Right lung (tissue), 10 donors: ENCODE measurements at places on chromosomes 6 and 20. TPM values are rescaled to one million over a fixed set of nuclear protein-coding genes. Genes with fewer than 3 reads are reported as not detected.

DNA sequence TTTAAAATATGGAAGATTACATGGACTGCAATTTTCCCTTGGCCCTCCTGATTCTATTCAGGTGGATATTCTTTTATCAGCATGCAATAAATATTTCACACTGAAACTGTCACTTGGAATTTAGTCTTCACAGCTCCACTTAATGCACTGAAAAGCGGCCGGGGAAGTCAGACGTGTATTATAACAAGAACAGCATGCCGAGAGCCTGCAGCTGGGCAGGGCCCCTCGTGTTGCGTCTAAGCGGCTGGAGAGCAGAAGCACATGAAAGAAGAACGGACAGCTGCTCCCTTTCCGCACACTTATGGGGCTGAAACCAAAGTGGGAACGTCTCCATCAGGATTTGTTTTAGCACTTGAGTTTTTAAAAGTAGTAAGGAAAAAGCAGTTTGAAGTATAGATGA is 57.2 kb downstream of the LYRM4 start:
- DNase-seq: peak; percentile 39

DNA sequence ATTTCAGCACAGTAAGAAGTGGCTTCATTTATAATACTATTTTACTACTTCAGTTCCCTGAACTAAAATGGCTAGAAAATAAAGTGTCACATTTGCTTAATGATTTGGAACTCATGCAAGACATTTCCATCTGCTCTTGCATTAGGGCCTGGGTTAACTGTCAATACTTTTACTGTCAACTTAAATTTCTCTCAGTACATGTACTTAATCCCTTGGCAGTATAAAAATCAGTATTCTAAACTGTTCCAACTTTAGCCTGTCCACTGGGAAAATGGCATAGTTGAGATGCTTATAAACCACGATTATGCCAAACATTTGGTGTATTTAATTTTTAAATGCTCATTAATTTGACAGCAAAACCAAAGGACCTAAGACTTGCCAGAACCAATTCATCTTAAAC is 154.5 kb downstream of the ASCC3 start:
- no peak for DNase-seq

- DNase-seq: no peak
Observed at GRCh38 chr6:96787846-96788580, 49.3 kb downstream of the GPR63 start.

DNA sequence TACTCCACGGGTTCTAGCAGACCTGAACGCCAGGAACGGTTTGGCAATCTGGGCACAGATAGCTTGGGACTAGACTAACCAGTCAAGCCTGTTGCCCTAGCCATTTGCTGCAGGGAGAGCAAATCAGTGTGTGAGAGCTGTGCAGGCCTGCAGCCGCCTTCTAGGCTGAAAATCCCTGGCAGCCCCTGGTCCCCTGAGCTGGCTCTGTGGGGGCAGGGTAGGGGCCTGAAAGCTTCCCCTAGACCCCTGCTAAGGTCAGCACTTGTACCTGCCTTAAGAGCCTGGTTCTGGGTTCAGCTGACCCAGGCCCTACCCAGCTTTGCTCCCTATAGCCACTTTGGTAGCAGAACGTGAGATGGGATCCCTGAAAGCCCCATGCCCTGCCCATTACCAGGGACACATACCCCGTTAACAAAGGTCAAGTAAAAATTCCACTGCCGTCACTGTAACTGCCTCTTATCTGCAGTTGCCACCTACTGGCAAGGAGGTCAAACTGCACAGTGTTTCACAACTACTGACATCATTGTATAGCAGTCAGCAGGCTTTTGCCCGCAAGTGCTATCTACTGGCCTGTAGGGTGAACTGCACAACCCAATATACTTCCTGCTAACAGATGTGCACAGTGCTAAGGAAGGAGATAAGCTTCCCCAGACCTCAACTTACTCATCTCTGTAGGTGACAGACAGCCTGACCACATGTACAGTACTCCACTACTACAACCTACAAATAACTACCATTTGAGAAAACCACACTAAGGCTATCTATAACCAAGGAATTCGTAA is 95.1 kb upstream of the OLIG3 start:
- no peak for DNase-seq

DNA sequence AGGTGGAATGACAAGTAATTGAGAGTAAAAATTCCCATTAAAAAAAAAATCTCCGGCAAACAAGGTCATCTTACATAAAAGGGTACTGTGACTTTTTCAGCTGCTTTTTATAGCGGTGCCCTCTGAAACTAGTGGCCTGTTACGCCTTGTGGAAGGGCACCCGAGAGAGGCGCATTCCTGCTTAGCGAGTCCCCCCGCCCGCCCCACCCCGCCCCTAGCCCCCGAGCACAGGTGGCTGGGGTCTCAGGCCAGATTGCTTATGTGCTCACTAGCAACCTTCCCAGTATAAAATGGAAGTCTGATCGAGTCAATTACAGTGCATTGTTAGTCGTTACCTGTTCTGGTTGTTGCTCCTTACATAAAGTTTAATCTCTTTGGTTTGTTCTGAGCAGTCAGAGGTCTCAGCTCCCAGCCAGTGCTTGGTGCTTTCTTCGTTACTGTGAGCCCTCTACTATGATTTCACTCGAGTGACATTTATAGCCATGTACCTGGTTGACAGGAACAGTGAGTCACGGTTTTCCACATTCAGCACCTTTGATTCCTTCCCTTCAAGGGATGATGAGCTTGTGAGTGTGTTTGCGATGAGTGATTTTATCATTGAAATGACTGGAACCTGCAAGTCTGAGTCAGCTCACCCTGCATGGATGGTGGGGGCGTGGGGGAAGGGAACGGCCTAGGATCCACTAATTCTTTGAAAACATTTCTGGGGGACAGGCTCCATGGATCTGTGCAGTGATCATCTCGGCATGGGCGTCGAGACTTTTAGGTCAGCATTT is 47.6 kb downstream of the ZDHHC14 start:
- no peak for DNase-seq

GSTA2 gene
- polyA plus RNA-seq: 0.38 TPM
